ENCODE measurements at places on chromosomes 7 and 10.

GRCh38 chr7:90222811-90223725 is 11.5 kb downstream of the STEAP2 start:
- no peak for DNase-seq

GRCh38 chr7:127366680-127367079 is 25.8 kb downstream of the ZNF800 start:
- no peak for DNase-seq

- no peak for DNase-seq
Observed at GRCh38 chr10:61973906-61974305, 72.4 kb downstream of the ARID5B start.

DNA sequence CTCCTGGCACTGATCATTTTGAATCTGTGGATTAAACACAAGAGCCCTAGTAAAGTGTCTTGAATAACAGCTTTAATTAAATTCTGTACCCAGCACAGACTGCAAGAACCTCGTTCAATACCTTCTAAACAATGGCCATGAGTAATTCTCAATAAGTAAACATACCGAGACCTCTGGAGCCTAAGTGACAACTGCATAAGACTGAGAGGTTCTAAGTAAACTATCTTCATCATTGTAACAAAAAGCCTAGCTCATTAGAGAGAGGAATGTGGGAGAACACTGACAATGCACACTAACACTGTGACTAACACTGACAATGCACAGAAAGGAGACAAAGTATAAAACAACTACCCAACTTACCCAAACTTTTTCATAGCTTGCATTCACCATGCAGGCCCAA is 117.4 kb downstream of the ELAPOR2 start:
- DNase-seq: no peak

DNA sequence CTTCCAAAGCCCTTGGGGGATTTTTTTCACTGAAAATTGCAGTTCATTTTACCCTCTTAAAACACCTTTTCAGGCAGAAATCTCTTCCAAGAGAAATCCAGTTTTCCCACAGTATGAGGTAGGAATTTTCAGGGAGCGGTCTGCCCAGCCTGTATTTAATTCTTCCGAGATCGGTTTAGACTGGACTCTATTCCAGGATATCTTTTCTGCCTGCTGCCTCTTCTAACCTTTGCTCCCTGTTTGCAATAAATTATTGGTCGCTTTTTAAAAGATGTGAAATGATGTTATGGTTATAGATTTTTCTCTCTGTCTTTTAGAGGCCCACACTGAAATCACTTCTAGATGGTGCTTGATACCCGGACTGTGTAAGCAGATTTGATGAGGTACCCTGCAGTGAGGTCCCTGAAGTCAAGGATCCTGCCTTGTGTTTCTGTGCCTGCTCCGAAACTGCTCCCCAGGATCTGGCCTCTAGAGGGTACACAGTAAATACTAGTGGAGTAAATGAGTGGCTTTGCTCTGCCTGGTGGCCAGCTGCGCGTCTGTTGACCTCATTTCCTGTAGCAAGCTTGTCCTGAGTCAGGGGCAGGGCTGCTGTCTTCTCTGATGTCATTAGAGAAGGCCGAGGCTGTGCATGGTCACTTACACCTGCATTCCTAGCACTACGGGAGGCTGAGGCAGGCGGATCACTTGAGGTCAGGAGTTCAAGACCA is 191.6 kb downstream of the FANK1 start:
- no peak for DNase-seq

GRCh38 chr10:48659790-48660189 is 24.9 kb upstream of the WDFY4 start:
- DNase-seq: peak; percentile 12

DNA sequence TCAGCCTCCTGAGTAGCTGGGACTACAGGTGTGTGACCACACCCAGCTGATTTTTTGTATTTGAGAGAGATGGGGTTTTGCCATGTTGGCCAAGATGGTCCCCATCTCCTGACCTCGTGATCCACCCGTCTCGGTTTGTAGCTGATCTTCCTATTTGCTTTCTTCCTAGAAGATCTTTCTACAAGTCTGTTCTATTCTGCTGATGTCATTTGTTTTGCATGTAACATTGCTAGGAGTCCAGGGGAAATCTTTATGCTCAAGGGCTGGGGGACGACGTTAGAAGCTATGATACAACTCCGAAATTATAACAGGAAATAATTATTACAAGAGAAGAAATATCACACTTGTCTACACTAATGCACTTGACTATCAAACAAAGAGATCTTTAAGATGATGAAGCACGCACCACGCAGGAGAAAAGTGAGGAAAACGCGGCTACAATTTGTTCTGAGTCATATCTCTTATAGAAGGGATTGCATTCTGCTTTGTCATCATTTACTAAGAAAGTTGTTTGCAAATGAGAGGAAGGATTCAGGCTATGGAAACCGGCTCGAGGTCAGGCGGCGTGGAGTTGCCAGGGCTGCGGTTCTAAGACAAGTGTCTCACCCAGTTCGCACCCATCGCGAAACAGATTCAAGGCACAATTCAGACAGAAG is 103.0 kb upstream of the CARD11 start:
- peak; percentile 72 for DNase-seq

- DNase-seq: no peak
Observed at GRCh38 chr7:11604505-11604904, 227.5 kb downstream of the THSD7A start.

DNA sequence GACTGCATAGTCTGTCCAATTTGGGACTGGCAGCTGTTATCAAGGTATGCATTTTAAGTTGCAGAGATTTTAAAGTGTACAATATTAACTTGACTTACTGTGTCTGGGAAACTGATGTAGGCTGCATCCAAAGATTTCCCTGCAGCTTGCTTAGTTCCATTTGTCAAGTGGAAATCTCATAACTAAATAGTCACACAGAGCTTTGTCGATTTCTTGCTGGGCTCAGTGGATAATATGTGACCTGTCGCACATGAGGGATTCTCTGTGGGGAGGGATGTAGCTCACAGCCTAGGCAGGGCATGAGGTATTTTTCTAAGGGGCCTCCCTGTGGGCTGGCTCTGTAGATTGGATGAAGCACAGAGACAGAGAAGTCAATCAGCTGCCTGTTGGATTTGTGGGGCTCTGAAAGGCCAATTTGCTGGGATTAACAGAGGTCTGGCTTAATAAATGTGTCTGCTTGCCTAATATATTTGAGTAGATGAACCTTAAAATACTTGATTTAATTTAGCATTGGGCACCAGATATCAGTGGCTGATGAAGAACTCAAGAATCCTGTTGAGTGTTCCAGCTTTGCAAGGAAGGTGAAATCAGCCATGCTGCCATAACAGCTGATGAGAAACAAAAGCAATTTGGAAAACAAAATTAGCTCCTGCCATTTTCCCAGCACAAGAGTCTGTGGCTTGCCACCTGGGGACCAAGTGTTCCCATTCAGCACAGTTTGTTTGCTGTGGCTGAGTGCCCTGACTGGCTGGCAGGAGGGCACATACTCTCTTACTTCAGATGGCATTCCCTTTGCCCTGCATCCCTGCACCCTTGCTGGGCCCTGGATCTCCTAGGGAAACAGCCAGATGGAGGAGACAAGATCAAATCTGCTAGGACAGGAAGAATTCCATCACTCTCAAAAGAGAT is 598.5 kb downstream of the SORCS3 start:
- no peak for DNase-seq

DNA sequence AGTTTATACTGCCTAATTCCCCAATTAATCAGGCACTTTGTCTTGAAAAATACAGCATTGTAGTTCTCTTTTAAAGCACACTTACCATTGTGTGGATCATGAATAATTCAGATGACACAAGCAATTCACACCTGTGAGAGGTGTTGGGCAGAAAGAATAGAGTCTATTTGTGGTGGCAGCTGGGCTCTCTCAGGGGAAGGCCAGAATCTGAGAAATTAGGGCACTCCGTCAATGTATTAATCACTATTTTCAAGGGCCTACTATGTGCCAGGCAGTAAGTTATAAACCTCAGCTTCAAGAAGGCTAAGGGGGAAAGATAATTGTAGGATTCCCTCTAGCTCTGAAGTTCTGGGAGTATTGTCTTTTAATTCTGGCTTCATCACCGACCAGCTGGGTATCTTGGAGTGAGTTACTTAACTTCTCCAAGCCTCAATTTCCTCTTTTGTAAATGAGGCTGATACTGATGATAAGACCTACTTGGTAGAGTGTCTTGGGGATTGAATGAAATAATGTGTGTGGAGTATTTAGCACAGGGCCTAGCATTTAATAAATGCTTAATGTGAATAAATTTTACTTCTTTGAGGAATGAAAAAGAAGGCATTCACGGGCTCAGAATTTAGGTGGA is 2.5 kb downstream of the CHN2 start:
- peak; percentile 67 for DNase-seq

GRCh38 chr7:135950972-135951371 is 26.2 kb downstream of the MTPN start:
- DNase-seq: no peak

GRCh38 chr10:53765311-53765710 is 992.7 kb upstream of the MBL2 start:
- DNase-seq: no peak

DNA sequence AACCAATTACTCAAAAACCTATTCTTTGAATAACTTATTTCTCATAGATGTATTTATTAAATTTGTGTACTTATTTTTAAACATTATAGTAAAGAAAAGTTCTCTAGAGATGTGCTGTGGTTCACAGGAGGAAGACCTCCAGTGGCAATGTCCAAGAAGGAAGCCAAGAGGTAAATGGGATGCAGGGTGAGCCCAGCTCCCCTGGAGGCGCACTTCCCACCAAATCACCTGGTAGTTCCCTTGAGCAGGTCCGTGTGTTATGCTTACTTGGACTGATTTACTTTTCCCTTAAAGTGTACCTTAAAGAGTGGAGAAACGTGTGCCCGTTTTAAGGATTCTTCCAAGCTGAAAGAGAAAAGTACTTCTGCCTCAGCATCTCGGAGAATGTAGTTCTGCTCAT is 55.3 kb downstream of the PAXIP1 start:
- no peak for DNase-seq

DNA sequence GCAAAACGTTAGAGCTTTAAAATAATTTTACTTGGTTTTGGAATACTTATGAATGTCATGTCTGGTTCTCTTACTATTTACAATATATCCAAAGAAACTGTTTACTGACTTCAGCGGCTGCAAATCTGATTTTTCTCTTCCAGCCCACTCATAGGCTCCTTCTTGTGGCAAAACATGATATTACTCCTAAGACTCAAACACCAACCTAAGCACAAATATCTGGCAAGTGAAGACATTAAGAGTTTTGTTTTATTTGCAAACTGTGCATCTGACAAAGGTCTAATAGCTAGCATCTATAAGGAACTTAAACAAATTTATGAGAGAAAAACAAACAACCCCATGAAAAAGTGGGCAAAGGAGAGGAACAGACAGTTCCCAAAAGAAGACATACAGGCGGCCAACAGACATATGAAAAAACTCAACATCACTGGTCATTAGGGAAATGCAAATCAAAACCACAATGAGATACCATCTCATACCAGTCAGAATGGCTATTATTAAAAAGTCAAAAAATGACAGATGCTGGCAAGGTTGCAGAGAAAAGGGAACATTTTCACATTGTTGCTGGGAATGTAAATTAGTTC is 20.3 kb upstream of the GJC3 start:
- DNase-seq: peak; percentile 41

- no peak for DNase-seq
Observed at GRCh38 chr7:84042110-84042539, 152.5 kb downstream of the SEMA3A start.

DNA sequence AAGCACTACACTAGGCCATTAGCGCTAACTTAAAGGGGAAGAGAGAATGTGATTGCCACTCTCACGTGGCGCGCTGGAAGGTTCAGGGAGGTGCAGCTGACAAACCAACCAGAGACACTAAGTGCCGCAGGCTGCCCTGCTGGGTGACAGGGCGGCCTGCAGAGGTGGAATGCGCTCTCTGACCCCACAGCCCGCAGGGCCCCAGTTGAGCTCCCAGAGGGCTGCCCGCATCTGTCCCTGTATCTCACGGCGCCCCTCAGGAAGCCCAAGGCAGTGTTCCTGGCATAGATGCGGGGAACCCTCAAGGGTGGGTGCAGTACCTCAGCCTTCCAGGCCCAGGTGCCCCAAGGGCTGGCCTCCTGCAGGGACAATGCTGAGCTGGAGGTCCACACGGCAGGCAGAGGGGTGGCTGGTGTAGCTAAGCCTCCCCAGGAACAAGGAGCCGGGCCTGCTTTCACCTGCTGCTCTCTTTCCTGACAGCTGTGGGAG is 66.6 kb downstream of the CALML3 start:
- no peak for DNase-seq

DNA sequence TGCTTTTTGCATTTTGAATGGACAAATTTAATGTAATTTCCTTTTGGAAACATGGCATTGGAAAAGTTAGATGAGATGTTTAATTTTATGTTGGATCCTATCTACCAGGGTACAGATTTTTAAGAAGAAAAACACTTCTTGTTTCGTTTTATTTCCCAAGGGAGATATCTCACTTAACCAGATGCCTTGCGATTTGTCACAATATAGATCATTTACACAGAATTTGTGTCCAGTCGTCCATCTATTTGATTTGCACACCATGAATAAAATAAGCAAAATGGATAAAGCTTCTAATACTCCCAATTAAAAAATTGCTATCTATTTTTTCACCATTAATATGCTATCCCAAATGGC is 25.7 kb downstream of the HDAC9 start:
- DNase-seq: no peak

- no peak for DNase-seq
Observed at GRCh38 chr10:18409599-18410397, 241.6 kb downstream of the NSUN6 start.

GRCh38 chr7:17802056-17802455 is 138.2 kb downstream of the SNX13 start:
- DNase-seq: no peak

DNA sequence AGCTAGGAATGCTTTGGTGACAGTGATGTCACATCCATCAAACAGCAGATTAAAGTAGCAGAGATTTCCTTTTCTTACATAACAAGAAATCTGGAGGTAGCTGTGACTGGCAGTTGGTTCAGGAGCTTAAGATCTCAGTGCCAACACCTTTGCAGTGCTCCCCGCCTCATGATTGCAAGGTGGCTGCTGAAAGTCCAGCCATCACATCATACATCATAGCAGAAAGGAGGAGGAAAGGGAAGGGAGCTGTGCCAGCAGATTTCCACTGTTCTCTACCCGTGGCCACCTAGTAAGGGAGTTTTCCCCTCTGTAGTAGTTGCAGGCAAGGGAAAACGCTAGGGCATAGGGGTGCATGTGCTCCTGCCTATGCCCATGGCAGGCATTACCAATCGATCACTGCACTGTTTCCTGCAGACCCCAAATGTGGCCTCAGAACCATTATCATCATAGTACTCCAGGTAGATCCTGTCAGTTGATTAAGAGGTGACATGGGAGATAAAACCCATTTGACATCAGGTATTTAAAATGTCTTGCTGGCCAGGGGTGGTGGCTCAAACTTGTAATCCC is 57.9 kb upstream of the GTF2IRD1 start:
- DNase-seq: peak; percentile 1

DNA sequence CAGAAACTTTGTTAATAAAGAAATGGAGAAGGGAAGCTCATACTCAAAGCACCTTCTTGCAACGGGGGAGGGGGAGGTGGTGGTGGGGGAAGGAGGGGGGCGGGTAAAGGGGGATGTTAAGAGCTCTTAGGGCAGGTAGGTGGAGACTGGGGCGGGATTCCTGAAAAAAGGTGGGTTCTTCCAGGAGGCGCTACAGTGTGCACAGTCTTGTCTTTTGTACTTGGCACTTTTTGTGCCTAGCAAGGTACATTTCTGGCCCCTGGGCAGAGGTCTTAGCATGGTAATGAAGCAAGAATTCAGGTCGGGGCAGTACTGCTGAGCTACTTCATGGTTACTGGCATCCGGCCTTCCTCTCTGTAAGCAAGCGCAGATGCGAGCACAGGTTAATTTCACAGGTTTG is 15.2 kb upstream of the LAMB4 start:
- DNase-seq: no peak

GRCh38 chr10:97534746-97535367 is 36.1 kb downstream of the UBTD1 start:
- DNase-seq: peak; percentile 46
